Camera-type eye (tissue), 1 donor: ENCODE measurements at places on chromosomes 7 and 10. TPM values are rescaled to one million over a fixed set of nuclear protein-coding genes. Genes with fewer than 3 reads are reported as not detected.

IL6 gene
- total RNA-seq: not detected

LMTK2 gene
- 26.6 TPM for total RNA-seq

C7orf33 gene
- 3.6 TPM for total RNA-seq

FBXO24 gene
- 2.5 TPM for total RNA-seq

LBX1 gene
- total RNA-seq: not detected

ADRA2A gene
- total RNA-seq: 4.9 TPM

CYP26A1 gene
- total RNA-seq: 16.8 TPM

MRPS17 gene
- total RNA-seq: 8.9 TPM

ENKUR gene
- total RNA-seq: 1.7 TPM

PON1 gene
- total RNA-seq: not detected

PBLD gene
- total RNA-seq: 11.3 TPM

ST8SIA6 gene
- 4.4 TPM for total RNA-seq

CALCR gene
- total RNA-seq: 0.38 TPM

NHLRC2 gene
- total RNA-seq: 90.7 TPM

FAM237B gene
- not detected for total RNA-seq

HERC4 gene
- 117 TPM for total RNA-seq

ASIC3 gene
- total RNA-seq: 4.4 TPM

NEUROD6 gene
- total RNA-seq: 0.93 TPM

TLX1 gene
- not detected for total RNA-seq

GPR26 gene
- total RNA-seq: 1.4 TPM

PAOX gene
- total RNA-seq: 10.3 TPM

AMPH gene
- total RNA-seq: 62.7 TPM

KDM7A gene
- 31.1 TPM for total RNA-seq

TEX36 gene
- not detected for total RNA-seq

RTKN2 gene
- 13.4 TPM for total RNA-seq

CFAP43 gene
- 6.3 TPM for total RNA-seq

LRIT1 gene
- 51.8 TPM for total RNA-seq

IKZF1 gene
- 4.4 TPM for total RNA-seq

CPA2 gene
- not detected for total RNA-seq

SPOCK2 gene
- total RNA-seq: 28.6 TPM

ZNF727 gene
- total RNA-seq: 0.66 TPM

GOT1 gene
- 26.1 TPM for total RNA-seq

GRM3 gene
- 7.2 TPM for total RNA-seq

TSPAN12 gene
- 23.3 TPM for total RNA-seq

CPA4 gene
- total RNA-seq: 3.6 TPM

PDE6C gene
- 4.2 TPM for total RNA-seq

EPC1 gene
- 148 TPM for total RNA-seq

NPTX2 gene
- total RNA-seq: 16.8 TPM

GLI3 gene
- 30.2 TPM for total RNA-seq

PDE1C gene
- total RNA-seq: 60.9 TPM

NEBL gene
- total RNA-seq: 45.6 TPM

TSC22D4 gene
- total RNA-seq: 29.0 TPM

NRAP gene
- 13.0 TPM for total RNA-seq

XPNPEP1 gene
- total RNA-seq: 100 TPM

BTBD16 gene
- total RNA-seq: 0.16 TPM

TMEM225B gene
- total RNA-seq: not detected
